NCI-H69 (cell line): ENCODE measurements at places on chromosomes 12 and 14.

- DNase-seq, result no peak
Measured at GRCh38 chr14:100967930-100968329, 64.4 kb upstream of the RTL1 start.

GRCh38 chr12:104108755-104109445, 29.1 kb downstream of the NFYB start:
- DNase-seq, result peak; percentile 85

DNA sequence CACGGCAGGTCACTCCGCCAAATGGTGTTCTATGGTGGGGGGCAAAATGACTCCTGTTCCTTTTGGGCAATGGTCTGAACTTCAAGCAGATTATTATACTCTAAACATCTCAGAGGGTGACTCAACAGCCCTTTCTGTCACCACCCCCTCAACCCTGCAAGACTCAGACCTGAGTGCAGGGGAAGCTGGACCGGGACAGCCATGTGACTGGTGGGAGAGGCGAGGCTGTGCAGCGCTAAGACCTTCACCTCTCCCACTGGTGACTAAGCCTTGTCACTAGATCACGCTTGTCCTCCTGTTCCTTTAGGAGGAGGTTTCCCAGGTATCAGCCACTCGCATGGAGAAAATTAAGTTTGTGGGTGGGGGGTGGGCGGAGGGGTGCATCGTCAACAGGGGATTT, 67.1 kb upstream of the CCND2 start:
- DNase-seq, result no peak

DNA sequence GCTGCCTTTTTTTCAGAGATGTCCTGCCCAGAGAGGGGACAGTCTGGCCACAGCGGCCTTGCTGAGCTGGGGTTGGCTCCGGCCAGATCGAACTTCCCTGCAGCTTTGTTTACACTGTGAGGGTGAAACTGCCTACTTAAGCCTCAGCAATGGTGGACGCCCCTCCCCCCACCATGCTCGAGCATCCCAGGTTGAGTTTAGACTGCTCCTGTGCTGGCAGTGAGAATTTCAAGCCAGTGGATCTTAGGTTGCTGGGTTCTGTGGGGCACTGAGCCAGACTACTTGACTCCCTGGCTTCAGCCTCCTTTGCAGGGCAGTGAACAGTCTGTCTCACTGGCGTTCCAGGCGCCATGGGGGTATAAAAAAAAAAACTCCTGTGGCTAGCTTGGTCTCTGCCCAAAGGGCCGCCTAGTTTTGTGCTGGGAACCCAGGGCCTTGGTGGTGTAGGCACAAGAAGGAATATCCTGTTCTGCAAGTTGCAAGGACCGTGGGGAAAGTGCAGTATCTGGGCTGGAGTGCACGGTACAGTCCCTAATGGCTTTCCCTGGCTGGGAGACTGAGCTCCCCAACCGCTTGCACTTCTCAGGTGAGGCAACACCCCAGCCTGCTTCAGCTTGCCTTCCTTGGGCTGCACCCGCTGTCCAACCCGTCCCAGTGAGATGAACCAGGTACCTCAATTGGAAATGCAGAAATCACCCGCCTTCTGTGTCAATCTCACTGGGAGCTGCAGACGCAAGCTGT, 79.1 kb downstream of the LRIG3 start:
- no peak for DNase-seq

GRCh38 chr12:38728894-38729293, 176.5 kb downstream of the CPNE8 start:
- no peak for DNase-seq
